ENCODE measurements at places on chromosomes 16 and 17.

DNA sequence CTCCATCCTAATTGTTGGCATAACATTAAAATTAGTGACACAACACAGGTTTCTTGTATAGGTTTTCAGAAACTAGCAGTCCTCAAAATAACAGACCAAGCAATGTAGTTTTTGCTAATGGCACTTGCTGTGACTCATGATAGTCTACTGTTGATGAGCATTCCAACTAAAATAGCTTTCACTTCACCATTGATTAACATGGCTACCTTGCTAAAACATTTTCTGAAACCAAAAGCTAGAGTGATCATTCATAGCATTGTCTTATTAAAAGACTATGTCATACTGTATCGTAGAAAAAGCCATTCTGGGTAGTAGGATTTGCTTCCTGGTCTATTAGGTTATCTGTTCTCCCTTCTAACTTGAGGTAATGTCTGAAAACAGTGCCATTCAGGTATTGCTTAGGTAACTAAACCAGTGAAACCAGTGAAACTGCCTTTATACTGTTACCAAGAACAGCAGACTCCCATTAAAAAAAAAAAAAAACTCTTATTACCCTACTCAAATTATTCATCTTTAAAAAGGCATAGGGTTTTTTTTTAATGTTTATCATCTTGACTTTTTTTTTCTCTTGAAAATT lies 2.5 kb upstream of the CLTC start:
- no peak for DNase-seq

DNA sequence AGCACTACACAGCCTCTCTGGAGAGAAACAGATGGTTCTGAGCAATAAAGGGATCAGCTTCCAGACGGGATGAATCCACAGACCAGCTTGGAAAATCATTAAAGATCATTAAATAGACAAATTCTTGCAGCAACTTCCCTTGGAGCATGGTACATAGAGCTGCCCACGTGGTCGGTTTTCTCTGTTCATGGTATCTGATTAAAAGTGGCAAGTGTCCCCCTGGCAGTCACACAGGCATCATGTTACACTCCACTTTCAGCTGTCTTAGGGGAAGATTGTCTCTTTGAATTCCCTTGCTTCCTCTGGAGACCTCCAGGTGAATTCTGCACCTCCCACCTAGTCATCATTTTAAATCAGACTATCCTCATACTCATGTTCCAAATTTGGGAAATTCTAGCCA lies 92.2 kb upstream of the CACNG3 start:
- DNase-seq: no peak

- DNase-seq: no peak
Measured at GRCh38 chr16:74942977-74943918, 41.7 kb downstream of the WDR59 start.

DNA sequence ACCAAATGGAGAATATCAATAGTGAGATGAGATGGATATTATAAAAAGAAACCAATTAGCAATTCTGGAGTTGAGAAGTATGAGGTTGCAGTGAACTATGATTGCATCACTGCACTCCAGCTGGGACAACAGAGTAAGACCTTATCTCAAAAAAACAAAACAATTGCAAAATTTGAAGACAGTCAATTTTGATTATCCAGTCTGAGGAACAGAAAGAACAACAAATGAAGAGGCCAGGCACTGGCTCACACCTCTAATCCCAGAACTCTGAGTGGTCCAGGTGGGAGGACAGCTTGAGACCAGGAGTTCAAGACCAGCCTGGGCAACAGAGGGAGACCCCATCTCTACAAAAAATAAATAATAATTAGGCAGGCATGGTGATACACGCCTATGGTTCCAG lies 35.0 kb downstream of the USP32 start:
- DNase-seq: no peak

DNA sequence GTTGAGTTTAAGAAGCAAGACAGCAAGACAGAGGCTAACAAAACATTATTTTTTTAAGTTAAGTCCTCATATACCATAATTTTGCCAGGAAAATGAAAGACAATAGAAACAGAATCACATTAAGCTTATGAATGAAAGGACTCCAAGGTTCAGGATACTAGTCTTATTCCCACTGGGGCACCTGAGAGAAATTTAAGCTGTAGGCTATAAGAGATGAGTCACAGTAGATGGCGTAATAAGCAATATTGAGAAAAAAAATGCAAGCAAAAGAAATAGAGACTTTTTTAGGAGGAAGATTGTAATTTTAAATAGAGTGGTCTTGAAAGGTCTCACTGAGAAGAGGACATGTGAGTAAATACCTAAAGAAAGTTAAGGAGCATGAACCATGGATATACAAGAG lies 57.1 kb upstream of the KIF2B start:
- DNase-seq: no peak

DNA sequence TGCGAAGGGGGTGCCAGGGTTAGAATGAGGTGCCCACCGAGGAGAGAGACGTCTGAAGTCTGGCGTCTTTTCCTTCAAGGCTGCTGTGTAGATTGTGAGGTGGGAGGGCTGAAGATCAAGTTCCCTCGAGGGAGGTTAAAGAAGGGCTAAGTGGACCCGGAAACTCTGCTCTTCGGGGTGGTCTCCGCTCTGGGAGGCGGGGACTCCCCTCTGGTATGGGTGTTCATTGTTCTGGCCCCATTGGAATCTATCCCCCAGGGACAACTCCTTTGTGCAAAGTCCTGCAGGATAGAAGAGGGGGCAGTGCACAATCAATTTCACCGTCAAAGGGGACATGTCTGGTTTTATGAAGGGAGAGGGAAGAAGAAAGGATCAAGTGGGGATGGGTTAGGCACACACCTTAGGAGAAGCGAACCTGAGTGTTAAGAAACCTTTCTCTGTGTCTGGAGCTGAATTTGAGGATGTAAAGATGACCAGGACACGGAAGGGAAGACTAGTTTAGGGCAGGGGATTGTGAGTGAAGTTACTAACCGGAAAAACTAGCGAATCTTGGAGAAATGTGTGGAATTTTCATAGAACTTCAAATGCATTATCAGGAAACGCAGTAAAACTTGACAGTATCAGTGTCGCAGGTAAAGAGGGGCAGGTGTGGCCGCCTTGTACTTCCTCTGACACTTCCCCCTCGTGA lies 809 bp upstream of the RAB34 start:
- no peak for DNase-seq

DNA sequence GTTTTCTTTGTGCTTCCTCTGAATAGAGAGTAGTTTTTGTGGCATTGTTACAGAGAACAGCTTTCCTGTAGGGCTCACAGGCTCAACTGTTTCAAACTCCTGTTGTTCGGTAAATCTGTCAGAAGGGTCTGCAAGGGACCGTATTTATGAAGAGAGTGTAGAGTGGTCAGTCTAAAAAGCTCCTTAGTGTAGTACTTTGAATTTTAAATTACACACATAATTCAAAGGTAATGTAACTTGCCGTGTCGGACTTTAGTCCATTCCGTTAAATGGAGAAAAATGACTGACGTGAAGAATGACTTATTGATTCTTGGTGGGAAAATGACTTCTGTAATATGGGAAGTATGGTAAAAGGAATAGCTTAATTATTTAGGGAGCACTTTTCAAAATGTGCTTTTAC lies 190.9 kb downstream of the WWOX start:
- DNase-seq: no peak

DNA sequence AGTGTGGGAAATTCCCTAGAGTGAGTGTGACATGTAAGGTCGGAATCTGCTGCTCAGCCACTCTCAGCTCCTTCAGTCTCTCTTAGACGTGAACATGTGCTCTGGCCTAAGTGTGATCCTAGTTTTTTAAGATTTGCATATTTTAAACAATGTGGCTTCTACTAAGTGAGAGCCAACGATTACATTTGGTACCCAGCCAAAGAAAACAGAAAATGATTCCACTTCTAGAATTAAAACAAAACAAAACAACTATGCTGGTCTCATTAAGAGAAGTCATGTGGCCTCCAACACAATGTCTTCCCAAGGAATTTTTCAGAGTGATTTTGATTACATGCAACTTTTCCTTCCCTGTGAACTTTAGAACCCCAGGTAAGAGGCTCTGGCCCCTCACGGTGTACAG lies 10.1 kb downstream of the TMEM238L start:
- no peak for DNase-seq

GRCh38 chr17:44390250-44390870 lies 911 bp upstream of the ITGA2B start:
- DNase-seq: no peak

GRCh38 chr16:75909746-75910145 lies 183.5 kb upstream of the CPHXL start:
- no peak for DNase-seq

DNA sequence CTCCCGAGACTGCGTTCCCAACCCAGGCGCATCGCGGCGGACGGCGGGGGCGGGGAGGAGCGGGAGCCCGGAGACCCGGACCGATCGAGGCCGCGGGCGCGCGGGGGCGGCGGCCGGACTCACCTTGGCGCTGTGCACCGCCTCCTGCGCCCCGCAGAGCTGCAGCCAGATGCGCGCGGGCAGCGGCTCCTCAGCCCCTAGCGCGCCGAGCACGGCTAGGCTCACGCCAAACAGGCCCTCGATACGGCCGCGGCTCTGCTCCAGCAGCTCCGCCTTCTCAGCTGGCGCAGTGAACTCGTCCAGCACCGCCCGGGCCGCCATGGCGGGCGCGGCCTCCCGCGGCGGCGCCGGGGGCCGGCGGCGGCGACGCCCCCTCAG lies 339 bp downstream of the N4BP1 start:
- DNase-seq: no peak

- no peak for DNase-seq
Measured at GRCh38 chr17:42202696-42203095, 8.4 kb upstream of the GHDC start.

DNA sequence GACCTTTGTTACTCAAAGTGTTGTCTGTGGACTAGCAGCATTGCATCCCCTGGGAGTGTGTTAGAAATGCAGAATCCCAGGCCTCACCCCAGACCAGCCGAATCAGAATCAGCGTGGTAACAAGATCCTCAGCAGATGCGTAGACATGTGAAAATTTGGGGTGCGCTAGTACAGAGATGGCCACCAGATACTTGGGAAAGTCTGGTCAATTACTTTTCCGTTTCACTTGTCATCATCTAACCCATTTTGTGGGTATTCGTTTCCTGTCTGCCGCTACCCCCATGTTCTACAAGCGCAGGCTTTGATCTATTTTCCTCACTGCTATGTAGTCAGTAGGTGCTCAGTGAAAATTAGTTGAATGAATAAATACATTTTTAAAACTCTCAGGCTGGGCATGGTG lies 33.1 kb upstream of the HERPUD1 start:
- DNase-seq: no peak

GRCh38 chr16:83268169-83268568 lies 539.6 kb upstream of the HSBP1 start:
- no peak for DNase-seq

DNA sequence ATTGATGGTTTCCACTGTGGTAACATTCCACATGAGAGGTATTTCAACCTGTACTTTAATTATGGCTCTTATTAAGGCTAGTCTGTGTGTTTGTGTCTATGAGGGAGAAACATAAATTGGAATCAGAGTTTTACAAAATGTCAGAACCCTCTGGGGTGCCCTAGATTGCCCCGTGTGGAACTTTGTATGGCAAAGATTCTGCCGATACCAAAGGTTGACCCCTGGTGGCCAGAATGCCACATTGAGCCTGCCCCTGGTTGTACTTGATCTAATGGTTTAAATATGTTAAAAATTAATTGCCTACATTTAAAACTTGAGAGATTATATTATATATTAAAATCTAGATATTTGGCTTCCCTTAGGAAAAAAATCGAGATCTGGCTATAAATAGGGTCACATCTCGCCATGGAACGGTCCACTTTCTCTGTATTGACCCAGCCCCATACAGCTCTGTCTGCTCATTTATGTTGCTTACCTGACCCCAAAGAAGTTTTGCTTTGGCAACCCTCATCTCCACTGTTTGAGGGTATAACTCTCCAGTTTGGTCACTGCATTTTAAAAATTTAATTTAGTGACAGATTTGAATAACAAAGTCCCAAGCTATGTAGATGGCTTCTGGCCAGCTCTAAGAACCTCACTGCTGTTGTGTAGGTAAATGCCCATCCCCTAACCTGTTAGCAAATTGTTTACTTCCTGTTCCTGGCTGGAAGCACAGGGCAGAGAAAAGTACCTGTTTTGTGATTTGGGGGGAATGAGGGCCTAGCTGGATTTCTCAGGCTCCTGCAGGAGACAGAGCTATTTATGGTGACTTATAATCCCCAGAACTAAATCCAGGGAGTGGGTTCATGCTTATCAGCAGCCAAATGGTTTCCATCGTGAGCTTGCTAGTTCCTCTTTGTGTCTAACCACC lies 95.0 kb downstream of the PLCG2 start:
- DNase-seq: no peak

GRCh38 chr17:57082441-57082840 lies 2.6 kb upstream of the AKAP1 start:
- DNase-seq: no peak

DNA sequence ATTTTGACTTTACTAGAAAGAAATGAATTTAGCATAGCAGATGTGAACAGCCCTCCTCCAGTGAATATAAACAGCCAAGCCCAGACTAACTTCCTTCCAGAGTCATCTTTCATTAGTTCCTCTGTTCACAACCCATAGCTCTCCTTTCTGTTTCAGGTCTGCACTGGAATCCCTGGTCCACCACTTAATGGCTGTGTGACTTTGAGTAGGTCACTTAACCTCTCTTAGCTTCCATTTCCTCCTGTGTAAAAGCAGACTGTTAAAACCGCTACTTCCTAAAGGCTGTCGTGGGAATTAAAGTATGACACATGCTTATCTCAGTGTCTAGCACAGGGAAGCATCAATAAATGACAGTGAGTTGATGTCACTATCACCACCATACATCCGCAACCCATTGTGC lies 7.5 kb downstream of the SLC6A4 start:
- DNase-seq: no peak

- no peak for DNase-seq
Measured at GRCh38 chr17:41064301-41064700, 1.4 kb downstream of the KRTAP2-4 start.

- no peak for DNase-seq
Measured at GRCh38 chr17:57667461-57667923, 77.6 kb downstream of the CCDC182 start.

- no peak for DNase-seq
Measured at GRCh38 chr17:1711804-1712203, 1.6 kb upstream of the TLCD2 start.

DNA sequence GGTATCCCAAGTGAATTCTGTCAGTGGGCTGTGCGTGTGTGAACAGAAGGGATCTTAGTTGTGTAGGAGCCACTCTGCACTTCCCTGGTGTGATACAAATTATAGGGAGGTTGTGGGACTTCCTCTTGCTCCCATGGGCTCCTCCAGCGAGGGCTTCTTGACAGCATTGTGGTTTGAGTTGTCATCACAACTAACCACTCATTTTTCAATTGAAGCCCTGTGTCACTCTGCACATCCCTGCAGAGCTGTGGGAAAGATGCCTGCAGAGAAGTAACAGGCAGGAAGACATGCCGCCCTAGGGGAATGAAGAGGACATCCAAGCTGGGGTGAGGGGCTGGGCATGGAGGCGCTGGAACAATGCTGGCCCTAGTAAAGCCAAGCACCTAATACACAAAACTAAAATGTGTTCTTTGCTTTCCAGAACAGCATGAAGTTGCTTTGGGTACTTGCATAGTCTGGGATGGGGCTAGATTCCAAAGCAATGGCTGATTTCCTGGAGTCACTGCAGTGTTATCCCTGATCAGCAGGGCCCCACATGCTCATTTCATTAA lies 692.5 kb downstream of the TOX3 start:
- DNase-seq: no peak
